ENCODE measurements at places on chromosomes 16 and 17.

- DNase-seq: no peak
Measured at GRCh38 chr17:50311483-50311882, 34.4 kb upstream of the XYLT2 start.

GRCh38 chr16:81349608-81350305 is 35.0 kb downstream of the GAN start:
- DNase-seq: no peak

GRCh38 chr17:45251931-45252330 is 10.0 kb downstream of the SPATA32 start:
- DNase-seq: no peak

DNA sequence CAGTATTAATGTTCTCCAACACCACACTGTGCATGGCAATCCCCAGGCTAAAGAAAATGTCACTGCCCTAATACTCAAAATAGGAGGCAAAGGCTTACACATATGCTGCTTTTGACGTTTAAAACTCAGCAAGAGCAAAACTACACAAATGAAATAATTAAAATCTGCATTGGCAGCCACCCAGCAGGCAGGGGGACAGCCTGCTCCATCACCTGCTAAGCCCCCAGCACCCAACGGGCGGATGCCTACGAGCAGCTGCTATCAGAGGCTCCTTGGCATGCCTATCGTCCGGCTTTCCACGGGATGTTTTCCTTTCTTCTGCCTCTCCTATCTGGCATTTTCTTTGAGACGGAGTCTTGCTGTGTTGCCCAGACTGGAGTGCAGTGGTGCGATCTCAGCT is 337.5 kb downstream of the SOX9 start:
- no peak for DNase-seq

GRCh38 chr16:56307534-56307873 is 116.2 kb downstream of the GNAO1 start:
- DNase-seq: no peak

- DNase-seq: no peak
Measured at GRCh38 chr17:31856750-31857149, 2.3 kb downstream of the COPRS start.

DNA sequence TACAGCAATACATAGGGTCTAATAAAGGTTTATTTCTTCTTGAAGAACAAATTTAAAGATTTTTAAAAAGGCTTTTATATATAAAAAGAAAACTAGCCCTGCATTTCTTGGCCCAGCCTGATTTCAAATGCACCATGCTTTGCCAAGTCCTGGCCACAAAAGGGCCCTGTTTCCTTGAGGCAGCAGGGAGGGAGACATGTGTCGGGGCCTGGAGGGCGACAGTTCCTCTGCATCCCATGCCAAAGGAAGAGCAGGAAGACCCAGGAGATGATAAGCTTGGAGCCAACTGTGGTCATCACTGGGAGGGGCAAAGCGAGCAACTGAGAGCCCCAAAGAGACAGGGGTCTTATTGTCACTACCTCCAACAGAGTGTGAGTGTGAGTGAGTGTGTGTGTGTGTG is 571.5 kb upstream of the PSMD7 start:
- no peak for DNase-seq

- no peak for DNase-seq
Measured at GRCh38 chr17:8746501-8747236, 2.0 kb upstream of the CCDC42 start.

GRCh38 chr16:1182950-1183907 is 30.3 kb downstream of the CACNA1H start:
- peak; percentile 63 for DNase-seq

DNA sequence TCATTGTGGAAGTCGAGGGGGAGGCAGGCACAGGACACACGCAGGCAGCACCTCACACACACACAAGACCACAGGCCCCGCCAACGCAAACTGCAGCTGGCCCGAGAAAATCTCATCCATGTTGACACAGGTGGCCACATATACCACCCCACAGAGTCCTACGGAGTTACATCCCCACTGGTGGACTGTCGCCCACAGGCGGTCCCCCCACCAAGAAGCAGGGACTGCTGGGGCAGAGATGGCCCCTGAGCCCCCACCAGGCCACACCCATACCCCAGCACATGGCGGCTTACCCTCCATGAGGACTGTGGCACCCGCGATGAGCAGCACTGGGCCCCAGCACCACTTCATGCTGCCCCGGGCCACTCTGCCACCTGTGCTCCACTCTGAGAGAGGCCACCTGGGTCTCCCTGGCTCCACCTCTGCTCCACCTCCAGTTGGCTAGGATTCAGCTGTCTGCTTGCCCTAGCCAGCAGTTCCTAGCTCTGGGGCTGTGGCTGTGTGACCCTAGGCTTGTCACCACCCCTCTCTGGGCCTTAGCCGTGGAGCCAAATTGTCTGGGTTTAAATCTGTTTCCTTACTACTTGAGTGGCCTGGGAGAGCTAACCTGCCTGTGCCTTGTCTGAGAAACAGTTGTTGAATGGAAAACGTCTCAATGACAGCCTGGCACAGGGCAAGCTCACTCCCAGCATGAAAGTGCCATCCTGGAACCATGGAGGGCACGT is at the start of gene PRSS53:
Gene PRSS53 (minus strand): TSS at position 485 of the 725 bp plus-strand sequence. CDS start 134 bp downstream, at position 351.
- peak; percentile 33 for DNase-seq

DNA sequence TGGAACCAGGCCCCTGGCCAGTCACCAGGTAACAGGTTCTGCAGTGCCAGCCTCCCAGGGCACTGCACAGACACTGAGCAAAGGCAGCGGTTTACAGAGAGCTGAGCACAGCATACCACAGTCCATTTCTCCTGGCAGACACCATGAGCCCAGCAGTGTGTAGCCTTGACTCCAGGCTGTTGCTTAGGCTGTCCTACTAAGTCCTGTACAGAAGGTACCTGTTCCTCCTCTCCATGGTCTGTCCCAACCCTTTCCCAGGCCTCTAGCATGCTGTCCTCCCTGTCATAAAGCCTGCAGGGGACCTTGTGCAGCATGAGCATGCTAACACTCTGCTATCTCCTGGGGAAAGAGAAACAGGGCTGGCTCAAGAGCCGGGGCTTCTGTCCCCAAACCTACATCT is 20.0 kb downstream of the ATP6V0D1 start:
- no peak for DNase-seq

DNA sequence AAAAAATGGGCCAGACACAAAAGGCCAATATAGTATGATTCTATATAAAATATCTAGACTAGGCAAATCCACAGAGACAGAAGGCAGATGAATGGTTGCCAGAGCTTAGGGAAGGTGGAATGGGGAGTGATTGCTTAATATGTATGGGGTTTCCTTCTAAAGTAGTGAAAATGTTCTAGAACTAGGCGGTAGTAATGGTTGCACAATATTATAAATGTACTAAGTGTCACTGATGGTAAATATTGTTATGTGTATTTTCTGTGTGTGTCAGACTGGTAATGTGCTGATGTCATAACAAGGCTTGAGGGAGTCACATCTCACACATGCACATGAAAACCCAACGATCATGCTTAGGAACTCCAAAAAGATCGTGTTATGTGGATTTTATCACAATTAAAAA is 106.9 kb upstream of the SIAH1 start:
- DNase-seq: no peak

DNA sequence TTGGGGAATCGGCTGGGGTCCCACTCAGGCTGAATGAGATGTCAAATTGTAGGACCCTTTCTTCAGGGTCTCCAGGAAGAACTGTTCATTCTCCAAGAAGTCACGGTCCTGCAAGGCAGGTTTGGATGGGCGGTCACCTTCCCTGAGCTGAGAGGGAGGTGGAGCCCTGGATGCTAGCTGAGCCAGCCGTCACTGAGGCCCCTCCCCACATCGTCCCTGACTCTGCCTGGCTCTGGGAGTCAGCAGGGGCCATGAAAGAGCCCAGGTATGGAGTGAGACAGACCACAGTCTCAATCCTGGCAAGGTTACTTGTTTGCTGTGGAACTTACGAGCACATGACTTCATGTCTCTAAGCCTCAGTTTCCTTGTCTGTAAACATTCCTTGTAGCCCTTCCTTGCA is 6.0 kb upstream of the MRPL38 start:
- DNase-seq: no peak

GRCh38 chr16:19861133-19861532 is 23.5 kb downstream of the GPRC5B start:
- no peak for DNase-seq

- peak; percentile 97 for DNase-seq
Measured at GRCh38 chr16:86775511-86775921, 197.2 kb downstream of the FOXL1 start.

- no peak for DNase-seq
Measured at GRCh38 chr17:15475631-15476354, 8.4 kb upstream of the CDRT4 start.

DNA sequence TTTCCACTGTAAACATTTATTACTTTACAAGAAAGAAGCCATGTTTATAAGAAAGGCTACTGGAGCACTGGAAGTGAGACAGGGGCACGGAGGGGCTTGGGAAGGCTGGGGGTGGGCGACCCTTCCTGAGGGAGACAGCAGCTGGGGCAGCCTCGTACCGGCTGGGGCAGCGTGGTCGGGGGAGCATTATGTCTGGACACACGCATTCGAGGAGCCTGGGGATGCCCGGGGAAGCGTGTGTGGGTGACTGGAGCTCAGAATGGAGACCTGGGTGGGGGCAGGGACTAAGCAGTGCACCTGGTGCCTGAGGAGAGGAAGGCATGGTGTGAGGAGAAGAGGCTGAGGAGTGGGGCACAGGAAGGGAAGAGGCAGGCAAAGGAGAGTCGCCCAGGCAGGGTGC is 64.5 kb downstream of the SRCIN1 start:
- no peak for DNase-seq

DNA sequence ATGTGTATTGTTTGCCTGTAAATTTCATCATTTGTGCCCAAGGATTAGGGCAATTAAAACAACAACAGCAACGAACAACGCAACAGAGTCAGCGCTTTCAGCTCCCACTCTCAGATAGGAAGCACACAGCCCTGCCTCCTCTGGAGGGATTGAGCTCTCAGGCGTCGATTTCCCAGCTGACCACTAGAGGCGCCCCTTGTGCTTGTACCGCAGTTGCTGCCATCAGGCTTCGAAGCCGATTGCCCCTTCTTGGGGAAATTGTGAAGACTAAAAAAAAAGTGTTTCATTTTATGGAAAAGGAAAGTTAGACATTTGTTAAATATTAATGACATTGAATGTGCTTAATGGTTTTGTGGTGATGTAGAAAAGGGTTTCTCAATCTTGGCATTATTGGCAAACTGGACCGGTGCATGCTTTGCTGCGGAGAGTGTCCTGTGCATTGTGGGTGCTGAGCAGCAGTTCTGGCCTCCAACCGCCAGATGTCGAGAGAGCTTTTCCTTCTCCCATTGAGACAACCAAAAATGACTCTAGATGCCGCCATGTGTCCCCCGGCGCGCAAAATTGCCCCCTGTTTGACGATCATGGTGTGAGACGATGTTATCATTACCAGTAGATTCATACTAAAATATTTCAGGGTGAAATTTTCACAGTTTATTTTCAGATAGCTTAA is 650.4 kb upstream of the RBFOX1 start:
- DNase-seq: peak; percentile 2
